ENCODE measurements at places on chromosomes 6 and 20. TPM values are rescaled to one million over a fixed set of nuclear protein-coding genes. Genes with fewer than 3 reads are reported as not detected.

GRCh38 chr6:16684896-16685554 lies 76.2 kb downstream of the ATXN1 start:
- DNase-seq = peak; percentile 71

Gene HRH3
- total RNA-seq = not detected

- DNase-seq = no peak
These were observed 36.8 kb downstream of the CENPW start for GRCh38 chr6:126376682-126377081.

DNA sequence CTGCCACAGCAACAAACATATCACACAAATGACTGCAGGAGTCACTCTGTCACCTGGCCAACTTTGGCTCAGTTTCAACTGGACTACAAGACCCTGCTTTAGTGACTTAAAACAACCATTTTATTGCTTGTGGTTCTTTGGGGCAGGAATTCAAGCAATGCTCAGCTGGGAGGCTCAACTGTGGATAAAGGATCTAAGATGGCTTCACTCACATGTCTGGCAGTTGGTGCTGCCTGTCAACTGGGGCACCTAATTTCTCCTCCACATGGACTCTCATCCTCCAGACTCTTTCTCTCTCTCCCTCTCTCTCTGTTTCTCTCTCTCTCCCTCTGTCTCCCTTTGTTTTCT lies 2.8 kb upstream of the EPB41L2 start:
- DNase-seq = peak; percentile 52

GRCh38 chr6:24856901-24857670 lies 58.4 kb upstream of the ARMH2 start:
- no peak for DNase-seq

GRCh38 chr20:20338133-20338730 lies 29.7 kb upstream of the INSM1 start:
- DNase-seq = no peak

DNA sequence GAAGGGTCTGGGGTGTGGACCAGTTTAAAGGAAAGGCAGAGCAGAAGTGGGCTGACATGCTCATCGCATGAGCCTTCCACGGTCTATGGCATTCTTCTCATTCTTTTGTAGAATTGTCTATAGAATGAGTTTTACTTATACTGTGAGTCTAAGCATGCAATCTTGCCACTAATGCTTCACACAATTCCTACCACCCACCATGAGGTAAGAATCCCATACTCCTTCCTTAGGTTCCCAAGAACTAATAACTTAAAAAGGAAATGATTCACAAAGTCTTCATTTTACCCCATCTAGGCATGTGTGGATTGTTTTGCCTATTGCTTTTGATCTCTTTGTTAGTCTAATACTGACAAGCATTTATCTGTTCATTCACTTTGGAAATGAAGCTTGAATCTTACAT lies 195.2 kb downstream of the LY86 start:
- no peak for DNase-seq

Gene MMP24
- 1.7 TPM for total RNA-seq

- DNase-seq = no peak
These were observed 60.1 kb upstream of the PRSS16 start for GRCh38 chr6:27187231-27188060.

Gene CLPSL2
- not detected for total RNA-seq

DNA sequence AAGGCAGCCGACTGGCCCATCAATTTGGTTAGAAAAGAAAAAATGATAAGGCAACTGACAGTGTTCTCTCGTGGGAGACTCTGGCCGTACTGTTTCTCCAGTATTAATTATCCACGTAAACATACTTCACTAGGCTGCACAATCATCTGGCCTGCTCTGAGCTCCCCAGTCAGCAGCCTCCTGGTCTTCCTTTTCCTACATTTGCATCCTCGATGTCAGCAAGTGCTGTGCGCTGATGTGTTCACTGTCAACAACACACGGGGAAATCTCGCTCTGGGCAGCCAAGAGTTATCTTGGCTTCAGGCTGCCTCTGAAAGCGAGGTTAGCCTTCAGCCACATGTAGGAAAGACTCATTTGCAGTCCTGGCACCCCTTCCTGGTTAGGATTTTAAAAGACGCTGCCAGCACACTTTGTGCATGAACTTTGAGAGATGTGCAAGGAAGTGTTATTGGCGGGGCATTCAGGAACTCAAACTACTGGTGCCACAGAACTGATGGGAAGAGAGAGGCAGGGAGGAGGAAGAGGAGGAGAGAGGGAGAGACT lies 460.5 kb upstream of the ARID1B start:
- no peak for DNase-seq

- peak; percentile 62 for DNase-seq
These were observed 28.3 kb upstream of the CARMIL1 start for GRCh38 chr6:25250878-25251277.
